ENCODE measurements at places on chromosomes 2 and 18.

DNA sequence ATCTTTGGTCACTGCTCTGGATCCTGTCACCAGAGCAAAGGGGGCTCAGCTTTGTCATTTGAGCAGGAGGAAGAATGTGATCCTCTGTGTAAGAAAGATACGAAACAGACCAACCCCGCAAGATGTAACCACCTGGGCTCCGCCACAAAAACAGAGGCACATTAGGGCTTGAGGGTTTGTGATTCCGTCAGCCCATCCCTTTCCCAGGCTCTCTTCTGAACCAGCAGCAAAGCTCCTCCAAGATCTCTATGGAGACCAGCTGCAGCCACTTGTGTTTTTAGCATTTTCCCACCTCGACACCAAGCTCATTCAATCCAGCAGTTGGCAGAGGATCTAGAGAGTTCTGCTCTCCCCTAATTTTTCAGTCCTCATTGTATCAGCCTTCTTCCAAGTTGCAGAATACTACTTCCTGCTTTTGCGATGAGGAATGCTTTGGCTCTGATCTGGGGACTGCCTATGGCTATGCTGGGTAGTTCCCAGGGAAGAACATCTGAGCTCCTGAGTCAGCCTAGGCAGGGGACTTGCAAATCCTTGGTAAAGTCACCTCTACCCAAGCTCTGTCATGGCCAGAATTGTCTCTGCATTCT lies 139.6 kb upstream of the RAB12 start:
- DNase-seq: no peak

DNA sequence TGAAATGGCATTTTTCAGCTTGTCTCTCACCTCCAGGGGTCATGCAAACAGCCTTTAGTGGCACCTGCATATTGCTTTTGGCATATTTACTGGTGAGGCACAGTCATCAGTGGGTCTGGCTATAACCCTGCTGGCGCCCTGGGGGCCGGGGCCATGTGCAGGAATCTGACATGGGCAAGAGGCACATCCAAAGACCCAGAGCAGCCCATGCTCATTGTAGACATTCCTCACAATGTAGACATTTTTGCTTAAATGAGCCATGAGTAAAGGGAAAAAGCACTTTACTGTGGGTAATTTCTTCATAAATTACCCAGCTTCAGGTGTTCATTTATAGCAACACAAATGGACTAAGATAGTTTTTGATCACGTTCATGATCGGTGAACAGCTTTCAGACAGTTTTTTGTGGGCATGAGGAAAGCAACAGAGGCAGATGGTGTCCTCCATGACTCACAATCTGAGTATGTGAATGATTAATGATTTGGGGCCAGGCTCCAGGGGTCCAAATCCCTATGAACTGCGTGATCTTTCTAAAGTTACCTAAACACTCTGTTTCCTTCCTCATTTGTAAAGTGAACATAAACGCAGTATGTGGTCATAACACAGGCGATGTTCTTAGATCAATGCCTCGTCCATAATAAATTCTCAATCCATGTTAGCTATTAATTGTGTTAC lies 85.8 kb downstream of the LIPG start:
- no peak for DNase-seq

DNA sequence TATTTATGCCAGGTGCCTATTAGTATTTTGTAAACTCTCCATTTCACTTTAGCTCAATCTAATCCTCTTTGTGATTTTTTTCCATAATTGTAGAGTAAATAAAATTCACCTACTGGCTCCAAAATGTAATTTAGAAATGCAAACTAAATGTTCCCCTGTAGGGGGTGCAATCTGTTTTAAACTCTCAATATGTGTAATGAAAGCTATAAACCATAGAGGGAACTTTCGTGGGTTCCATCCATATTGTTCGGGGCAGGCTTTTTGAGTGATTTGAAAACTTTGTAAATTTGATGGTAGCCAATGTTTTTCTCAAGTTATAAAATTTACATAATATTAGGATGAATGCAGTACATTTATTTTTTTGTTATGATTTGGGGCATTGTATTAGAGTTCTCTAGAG lies 49.4 kb downstream of the TSPYL6 start:
- DNase-seq: no peak

GRCh38 chr18:44541159-44541558 lies 139.5 kb upstream of the SETBP1 start:
- no peak for DNase-seq

GRCh38 chr18:13003466-13003896 lies 12.3 kb downstream of the CEP192 start:
- peak; percentile 79 for DNase-seq

GRCh38 chr2:15807418-15808203 lies 132.7 kb upstream of the MYCN start:
- DNase-seq: no peak

Measured in iPS-NIHi11 (cell line).